ENCODE measurements at places on chromosomes 7 and 10.

DNA sequence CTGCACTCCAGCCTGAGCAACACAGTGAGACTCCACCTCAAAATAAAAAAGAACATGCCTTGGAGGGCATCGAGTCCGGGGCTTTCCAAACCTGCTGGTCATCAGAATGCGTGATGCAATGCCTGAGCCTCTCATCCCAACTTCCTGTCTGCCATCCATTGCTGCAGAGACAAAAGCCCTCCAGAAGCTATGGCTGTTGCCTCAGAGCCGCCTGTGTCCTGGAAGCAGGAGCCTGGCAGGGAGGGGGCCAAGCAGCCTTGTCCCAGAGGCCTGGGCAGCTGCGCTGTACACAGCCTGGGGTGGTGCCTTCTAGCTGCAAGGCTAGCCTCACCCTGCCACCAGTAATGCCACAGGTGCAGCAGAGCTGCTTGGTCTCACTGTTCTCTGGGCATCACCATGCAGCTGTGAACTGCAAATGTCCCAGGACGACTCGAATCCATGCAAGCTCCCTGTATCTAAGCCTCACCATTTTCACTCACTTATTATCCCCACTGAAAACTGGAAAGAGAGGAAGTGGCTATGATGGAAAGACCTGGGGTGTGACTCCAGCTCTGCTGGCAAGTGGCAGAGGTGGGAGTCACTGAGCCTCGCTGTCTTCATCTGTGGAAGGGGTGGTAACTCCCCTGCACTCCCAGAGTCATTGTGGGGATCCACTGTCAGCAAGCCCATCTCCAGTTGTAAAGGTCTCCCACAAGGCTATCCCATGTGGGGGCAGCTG is 7.0 kb downstream of the ALOX5 start:
- H3K36me3 ChIP-seq, result no peaks in the 10 kb centered on the region
- H3K4me1 ChIP-seq, result no peaks in the 10 kb centered on the region
- no peak overlapping the region for H3K27ac ChIP-seq
- peaks cover 31% of the 10 kb centered on the region for H3K27me3 ChIP-seq
- H3K4me3 ChIP-seq, result no peak overlapping the region

DNA sequence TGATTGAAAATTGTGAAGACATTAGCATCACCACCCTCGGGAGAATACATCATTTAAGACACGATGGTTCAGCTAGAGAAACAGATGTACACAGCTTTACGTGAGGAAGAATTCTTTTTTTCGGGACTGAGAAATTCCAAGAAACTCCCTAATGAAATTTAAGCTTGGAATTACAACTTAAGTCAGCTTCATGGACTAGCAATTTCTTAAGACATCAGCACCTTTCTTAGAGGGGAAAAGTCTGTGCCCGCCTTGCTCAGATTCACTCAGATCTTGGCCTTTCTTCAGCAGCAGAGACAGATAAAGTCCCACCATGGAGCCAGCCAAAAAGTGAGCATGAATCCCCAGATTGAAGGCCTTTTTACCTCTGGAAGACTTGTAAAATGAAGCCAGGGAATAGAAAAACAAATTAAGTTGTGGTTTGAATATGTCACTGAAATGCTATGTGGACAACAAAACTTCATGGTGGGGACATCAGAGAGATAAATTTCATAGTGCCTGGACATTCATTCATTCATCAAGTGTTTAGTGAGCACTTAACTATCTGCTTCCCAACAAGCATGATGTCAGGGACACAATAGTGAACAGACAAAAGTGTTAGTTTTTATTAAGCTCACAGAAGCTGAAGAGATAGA is 32.1 kb downstream of the PRKG1 start:
- no peak for DNase-seq
- no peaks in the 10 kb centered on the region for H3K36me3 ChIP-seq
- H3K27ac ChIP-seq, result no peak overlapping the region
- no peak overlapping the region for H3K4me3 ChIP-seq
- H3K27me3 ChIP-seq, result no peaks in the 10 kb centered on the region

- no peak overlapping the region for H3K27ac ChIP-seq
- no peaks in the 10 kb centered on the region for H3K36me3 ChIP-seq
- no peak overlapping the region for H3K4me3 ChIP-seq
- no peaks in the 10 kb centered on the region for H3K4me1 ChIP-seq
- no peak for DNase-seq
These were observed 9.1 kb downstream of the CELF2 start for GRCh38 chr10:11026773-11027172.

GRCh38 chr10:70494536-70494935 is 16.0 kb downstream of the PALD1 start:
- H3K27me3 ChIP-seq, result peaks cover 5% of the 10 kb centered on the region
- no peaks in the 10 kb centered on the region for H3K36me3 ChIP-seq
- DNase-seq, result no peak
- H3K4me1 ChIP-seq, result peaks cover 8% of the 10 kb centered on the region
- no peak overlapping the region for H3K4me3 ChIP-seq

DNA sequence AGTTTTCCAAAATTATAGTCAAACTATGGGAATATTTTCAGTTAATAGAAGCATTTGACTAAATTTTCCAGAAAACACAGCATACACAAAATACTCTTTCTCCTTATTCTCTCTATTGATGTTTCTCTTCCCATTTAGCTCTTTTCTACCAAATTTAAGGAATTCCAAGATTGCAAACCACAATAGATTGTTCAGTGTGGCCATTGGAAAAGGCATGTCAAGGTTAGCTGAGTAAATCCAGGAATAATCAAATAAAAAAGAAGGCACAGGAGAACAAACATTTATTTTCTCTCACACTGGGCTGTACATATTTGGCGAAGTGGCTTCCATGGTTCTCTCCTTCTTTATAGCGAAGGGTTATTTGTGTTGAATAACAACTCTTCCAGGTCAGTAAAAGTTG is 117.3 kb downstream of the THSD7A start:
- H3K36me3 ChIP-seq, result no peaks in the 10 kb centered on the region
- H3K4me3 ChIP-seq, result no peak overlapping the region
- H3K4me1 ChIP-seq, result no peaks in the 10 kb centered on the region

- H3K27me3 ChIP-seq, result no peaks in the 10 kb centered on the region
- H3K4me1 ChIP-seq, result no peaks in the 10 kb centered on the region
- no peak overlapping the region for H3K4me3 ChIP-seq
- no peaks in the 10 kb centered on the region for H3K36me3 ChIP-seq
These were observed 36.7 kb upstream of the PRPS1L1 start for GRCh38 chr7:18064242-18064838.

- H3K4me1 ChIP-seq, result no peaks in the 10 kb centered on the region
- no peak overlapping the region for H3K4me3 ChIP-seq
- H3K27me3 ChIP-seq, result no peaks in the 10 kb centered on the region
- H3K36me3 ChIP-seq, result no peaks in the 10 kb centered on the region
- DNase-seq, result no peak
These were observed 92.4 kb downstream of the SEMA3A start for GRCh38 chr7:84102213-84102612.
